GM20000 (cell line): ENCODE measurements at places on chromosomes 5 and 9.

- no peak for DNase-seq
Observed at GRCh38 chr9:68508547-68508946, 32.1 kb downstream of the TMEM252 start.

DNA sequence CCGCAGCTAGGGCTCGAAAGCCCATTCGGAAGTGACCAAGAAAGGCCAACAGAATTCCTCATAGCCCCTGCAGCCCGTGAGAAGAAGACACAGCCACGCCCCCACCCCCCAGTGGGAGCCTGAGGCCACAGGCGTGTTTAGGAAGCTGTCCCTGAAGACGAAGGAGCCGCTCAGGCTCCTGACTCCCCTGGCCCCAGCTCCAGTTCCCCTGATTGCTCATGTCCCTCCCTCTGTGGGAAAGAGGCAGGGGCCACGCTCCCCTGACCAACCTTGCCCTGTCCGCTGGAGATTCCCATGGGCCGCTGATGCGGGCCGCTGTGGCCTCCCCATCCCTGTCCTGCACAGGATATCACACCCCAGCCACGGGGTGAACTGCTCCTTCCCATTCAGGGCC is 13.6 kb downstream of the ROPN1L start:
- no peak for DNase-seq

DNA sequence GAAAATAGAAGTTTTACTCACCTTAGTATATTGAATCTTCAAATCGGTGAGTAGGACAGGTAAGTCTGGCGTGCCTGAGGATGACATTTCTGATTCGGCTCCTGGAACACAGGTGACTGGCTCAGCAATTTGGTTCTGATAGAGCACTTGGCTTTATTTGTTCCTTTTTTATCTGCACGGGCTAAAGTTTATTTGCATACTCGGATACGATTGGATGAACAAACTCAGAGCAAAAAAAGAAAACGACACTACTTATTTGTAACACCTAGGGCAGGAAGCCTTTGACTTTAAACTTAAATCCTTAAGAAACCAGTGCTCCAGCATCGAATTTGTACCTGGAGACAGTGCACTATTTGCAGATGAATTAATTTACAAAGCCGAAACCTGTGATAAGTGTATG is at the start of gene ALDH1A1:
TSS of gene ALDH1A1 (minus strand) at position 140 of the 400 bp plus-strand sequence. CDS start at position 87, 53 bp downstream.
- no peak for DNase-seq

DNA sequence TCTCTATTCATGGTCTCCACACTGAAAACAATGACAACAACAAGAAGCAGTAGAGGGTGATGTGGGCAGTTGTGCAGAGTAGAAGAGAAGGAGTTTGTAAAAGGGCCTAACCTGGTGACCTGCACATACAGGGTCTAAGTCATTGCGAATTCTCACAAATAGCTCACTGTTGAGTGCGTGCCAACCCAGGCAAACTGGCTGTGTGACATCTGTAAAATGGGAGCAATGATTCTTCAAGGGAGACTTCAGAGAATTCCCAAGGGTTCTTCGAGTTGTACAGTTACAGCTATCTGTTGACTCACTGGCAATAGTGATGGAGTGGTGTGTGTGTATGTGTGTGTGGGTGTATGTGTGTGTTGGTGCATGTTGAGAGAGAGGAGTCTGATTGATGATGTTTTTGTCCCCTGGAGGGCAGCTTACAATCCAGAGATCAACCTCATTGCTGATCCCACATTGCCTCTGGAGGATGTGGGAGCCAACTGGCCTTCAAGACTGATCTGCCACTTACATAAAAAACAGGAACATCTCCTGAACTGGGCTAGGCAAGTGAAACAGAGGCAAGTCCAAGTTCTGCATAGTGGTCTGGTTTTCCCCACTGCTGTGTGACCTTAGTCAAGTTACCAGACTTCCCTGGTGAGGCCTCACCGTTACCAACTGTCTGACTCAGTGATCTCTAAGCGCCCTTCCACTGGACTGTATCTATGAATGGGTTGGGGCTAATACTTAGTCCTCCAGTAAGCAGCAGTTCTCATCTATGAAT is 3.2 kb downstream of the FAT2 start:
- no peak for DNase-seq

DNA sequence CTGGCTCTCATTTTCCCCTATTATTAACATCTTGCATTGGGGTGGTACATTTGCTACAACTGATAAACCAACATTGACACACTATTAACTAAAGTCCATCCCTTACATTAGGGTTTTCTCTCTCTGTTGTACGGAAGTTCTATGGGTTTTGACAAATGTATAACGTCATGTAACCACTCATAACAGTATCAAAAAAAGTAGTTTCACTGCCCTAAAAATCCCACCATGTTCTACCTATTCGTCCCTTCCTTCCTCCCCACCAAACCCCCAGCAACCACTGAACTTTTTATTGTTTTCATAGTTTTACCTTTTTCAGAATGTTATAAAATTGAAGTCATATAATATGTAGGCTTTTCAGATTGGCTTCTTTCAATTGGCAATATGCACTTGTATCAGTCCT is 40.1 kb downstream of the MLLT3 start:
- DNase-seq = no peak

DNA sequence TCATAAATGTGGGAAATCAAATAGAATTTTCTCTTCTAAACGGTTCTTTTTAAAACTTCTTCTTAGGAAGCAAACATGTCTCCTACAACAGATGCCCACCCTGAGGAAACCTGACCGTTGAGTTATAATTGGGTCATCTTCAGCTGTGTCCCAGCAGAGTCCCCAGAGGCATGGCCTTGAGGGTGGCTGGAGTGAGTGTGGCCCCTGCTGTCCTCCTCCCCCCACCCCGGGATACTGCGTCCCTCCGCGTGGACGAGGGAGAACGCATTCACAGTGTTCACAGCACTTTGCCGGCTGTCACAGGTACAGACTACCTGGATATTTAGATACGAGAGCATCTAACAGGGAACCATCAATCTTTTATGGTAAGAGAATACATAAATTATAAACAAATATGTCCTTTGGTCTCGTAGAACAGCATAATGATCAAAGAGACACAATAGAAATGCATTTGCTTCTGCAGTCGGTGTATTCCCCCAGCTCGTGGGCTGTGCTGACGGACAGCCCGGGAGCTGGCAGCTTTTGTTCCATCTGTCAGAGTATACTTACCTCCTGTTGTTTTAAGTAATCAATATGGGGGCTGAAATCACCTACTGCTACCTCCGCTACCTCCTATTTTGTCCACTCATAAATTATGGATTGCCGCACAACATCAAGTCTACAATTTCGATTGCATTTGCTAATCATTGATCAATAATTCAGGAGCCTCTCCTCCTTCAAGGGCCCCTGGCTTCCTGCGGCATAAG is 214.7 kb downstream of the IRX2 start:
- DNase-seq = no peak

- no peak for DNase-seq
Observed at GRCh38 chr5:65098393-65098792, 329.7 kb downstream of the CWC27 start.

DNA sequence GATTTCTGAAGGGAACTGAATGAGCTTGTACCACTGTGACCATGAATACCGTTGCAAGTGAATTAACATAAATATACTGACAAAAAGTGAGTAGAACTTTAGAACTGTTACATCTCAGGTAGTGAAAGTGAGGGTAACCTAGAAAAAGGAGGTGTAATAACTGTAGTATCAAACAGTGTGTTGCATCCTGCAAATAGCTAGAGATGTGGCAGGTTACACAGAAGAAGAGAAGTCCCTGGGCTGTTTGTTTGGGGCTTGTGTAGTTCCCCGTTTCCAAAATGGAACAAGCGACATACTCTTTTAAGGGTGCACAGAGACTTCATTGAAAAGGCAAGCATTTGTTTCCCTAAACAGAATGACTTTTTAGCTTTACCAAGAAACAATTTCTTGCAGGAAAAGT is 214.8 kb downstream of the NR3C1 start:
- peak; percentile 24 for DNase-seq

DNA sequence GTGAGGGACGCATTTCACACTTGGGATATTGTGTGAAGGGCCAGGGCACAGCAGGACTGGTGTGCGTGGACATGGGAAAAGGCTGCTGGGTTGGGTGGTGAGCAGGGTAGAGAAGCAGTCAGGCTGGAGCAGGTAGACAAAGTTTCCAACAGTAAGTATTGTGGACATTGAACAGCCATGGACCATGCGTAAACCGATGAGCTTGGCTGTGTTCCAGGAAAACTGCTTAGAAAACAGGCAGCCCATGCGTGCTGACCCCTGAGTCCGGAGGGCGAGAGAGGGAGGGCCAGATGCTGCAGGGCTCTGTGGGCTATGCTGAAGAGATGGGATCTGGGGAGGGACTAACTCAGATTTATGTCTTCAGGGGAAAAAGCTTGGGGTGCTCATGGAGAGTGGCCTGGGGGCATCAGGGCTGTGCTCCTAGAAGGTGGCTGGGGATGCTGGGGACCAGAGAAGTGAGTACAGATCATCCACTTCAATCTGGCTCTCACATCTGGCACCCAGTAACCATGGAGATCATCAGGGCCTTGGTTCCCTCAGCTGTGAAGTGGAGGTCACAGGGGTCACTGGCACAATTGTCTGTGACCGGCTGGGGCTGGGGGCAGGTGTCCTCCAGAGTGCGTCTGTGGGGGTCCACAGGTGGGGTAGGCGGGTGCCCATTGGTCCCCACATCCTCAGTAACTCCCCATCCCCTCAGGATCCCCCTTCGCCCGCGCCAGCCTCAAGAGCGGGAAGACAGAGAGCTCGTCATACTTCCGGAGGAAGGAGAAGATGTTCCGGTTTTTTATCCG is 93.3 kb downstream of the CACNA1B start:
- no peak for DNase-seq

- DNase-seq = no peak
Observed at GRCh38 chr9:126126807-126127206, 199.8 kb upstream of the MVB12B start.

DNA sequence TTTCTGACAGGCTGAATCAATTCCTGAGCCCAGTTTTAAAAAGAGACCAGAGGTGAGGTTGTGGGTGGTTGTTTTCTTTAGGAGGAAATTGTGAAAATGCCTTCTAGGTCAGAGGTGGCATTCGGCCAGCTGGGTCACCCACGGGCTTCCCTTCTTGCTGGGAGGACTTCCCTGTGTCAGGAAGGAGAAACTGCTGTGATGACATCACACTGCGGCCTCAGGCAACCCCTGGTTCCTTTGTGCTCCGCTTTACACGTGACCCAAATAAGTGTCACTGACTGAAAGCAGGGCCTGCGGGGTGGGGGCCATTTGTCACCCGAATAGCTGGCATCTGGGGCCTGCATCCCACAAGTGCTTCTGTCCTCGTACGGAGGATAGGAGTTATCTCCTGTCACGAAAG is 39.7 kb downstream of the FABP6 start:
- no peak for DNase-seq
